LNCaP clone FGC (cell line): ENCODE measurements at places on chromosomes 16 and 17.

DNA sequence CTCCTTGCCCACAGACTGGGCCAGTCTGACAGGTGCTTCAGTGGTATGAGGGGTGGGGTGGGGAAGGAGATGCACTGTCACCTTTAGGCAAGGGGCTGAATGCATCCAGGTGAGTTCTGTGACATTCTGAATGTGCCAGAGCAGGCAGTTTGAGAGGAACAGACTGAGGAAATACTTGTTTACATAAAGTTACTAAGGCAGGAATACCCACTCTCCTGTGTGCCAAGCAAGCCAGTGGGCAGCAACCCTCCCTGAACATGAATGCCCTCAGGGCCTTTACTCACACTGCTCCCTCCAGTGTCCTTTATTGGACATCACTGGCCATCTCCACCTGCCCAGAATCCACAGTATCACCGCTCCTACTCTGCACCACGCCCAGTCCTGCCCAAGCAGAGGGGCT is 33.1 kb upstream of the ULK2 start:
- DNase-seq = peak; percentile 56

DNA sequence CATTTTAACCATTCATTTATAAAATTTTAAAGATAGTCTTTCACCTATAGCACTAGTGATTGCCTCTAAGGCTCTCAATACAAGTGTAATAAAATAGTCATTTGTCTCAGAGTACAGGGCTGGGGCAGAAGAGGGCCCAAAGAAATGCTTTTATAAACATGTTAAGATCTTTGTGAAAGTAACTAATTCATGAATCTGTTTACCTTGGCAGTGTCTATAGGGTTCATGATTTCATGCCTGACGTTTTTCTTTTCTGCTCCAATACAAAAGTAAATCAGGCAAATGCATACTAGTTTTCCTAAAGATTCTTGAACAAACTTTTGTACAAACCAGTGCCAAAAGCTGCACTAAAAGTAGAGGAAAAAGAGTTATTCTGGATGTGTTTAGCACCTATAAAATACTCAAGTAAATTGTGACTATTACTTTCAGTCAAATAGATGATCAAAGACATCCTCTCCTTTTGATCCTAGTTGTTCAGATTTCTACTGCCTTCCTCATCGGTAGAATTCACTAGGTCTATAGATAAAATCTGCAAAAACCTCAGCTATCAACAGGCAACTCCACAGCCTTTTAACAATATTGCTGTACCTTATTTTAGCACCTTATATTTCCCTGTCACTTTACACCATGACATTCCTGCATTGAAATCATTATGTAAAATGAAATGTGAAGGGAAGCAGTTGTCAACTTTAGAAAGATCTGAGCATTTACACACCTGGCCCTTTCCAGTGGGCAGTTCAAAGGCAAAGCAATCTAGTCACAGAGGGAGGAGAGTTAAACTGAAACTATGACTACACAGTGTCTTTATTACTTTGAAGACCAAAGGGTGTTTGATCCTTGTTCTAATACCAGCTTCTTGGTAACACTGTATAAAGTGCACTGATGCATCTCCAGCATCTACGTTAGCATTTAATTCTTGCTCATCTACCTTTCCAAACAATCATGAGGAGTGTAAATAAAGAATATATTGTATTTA is 100.0 kb upstream of the MED13 start:
- DNase-seq = no peak

- DNase-seq = no peak
Measured at GRCh38 chr16:11780991-11781680, 15.9 kb downstream of the ZC3H7A start.

- DNase-seq = no peak
Measured at GRCh38 chr17:11506635-11507034, 91.6 kb upstream of the DNAH9 start.

DNA sequence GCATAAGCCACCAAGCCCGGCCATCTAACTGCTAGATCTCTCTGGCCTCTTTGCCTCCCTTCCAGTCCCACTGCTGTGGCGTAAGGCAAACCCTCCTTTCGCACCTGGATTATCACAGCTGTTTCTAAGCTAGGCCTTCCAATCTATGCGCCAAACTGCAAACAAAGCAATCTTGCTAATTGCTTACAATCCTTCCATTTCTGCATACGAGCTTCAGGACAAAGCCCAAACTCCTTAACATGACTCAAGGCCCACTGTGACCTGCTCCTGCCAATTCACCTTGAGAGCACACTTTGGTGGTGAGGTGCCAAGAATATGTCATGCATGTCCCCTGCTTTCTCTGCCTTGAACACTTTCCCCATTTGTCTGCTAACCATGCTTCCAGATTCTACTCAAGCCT is 6.0 kb upstream of the ARL5C start:
- no peak for DNase-seq

GRCh38 chr17:41687828-41688640 is 651 bp upstream of the EIF1 start:
- DNase-seq = no peak

DNA sequence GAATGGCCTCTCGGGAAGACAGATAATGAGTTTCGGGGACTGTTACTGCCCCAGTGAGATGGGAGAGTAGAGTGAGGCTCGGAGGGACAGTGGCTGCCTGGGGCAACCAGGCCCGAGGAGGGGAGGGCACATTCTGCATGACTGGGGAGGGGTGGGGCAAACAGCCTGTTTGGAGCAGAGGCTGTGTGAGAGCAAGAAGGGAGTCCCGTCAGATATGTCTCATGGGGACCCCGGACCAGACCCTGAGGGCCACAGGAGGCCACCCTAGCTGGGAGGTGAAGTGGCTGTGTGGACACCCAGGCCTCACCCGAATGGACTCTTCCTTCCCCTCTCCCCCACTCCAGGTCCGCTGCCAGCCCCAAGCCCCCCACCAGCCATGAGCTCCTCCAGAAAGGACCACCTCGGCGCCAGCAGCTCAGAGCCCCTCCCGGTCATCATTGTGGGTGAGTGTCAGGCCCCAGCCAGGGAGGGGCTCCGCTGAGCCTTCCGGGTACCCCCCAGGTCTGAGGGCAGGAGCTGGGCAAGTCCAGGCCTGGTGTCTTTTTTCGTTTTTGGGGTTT is 4.3 kb downstream of the OSGIN1 start:
- DNase-seq = no peak

DNA sequence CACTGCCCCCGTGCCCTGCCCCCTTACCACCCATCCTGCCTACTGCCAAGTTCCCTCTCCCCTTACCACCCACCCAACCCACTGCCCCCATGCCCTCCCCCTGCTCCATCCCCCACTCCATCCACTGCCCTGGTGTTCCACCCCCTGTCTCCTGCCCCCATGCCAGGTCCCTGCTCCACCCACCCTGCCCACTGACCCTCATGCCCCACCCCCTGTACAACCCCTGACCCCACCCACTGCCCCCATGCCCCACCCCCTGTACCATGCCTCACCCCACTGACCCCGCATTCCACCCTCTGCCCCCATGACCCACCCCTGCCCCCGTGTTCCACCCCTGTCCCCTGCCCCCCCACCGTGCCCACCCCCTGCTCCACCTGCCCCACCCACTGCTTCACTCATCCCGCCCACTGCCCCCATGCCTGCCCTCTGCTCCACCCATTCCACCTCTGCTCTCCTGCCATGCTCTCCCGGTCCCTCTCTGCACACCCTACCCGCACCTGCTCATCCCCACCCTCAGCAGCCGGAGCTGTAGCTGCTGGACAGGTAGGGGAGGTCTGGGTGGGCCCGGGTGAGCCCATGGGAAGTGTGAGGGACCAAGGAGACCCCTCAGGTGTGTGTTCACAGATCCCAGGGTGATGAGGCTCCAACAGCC is 7.4 kb upstream of the FN3KRP start:
- no peak for DNase-seq
